ENCODE measurements at places on chromosomes 11 and 22.
A peak's percentile ranks its signal among the peaks of the same experiment; 100 is the strongest.

- no peak for DNase-seq
Observed at GRCh38 chr11:126024123-126024522, 38.5 kb downstream of the CDON start.

DNA sequence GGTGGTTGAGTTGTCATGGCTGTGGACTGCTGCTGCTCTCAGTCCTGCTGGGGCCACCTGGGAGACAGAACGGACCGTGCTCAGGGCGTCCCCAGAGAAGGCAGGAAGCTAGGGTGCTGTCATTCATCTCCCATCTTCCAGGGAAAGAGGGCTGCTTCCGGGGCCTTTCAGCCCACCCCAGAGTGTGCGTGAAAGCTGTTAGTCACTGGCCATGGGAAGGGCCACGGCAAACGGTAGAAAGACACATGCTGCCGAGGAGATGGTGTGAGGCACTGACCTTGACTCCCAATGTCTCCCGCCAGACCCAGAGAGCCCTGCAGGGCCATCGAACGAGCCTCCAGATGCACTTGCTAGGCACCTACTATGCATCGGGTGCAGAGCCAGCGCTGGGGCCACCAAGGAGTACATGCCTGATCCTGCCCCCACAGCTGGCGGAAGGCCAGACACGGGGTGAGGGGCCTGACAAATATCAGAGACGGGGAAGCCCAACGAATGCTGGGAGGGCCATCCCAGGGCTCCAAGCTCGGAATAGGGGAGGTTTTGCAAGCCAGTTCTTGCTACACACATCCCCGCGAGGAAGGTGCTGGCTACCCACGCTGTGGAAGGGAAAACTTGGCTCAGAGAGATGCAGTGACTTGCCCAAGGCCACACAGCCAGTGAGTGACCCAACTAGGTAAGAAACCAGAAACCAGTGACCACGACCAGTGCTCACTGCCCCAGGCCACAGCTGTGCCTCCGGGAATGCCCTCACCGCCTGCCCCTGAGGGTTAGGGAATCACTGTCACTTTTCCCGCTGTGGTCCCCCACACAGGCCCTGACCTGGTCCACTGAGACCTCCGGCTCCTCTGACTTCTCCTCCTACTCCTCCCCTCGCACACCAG, 10.1 kb downstream of the RAC2 start:
- no peak for DNase-seq

DNA sequence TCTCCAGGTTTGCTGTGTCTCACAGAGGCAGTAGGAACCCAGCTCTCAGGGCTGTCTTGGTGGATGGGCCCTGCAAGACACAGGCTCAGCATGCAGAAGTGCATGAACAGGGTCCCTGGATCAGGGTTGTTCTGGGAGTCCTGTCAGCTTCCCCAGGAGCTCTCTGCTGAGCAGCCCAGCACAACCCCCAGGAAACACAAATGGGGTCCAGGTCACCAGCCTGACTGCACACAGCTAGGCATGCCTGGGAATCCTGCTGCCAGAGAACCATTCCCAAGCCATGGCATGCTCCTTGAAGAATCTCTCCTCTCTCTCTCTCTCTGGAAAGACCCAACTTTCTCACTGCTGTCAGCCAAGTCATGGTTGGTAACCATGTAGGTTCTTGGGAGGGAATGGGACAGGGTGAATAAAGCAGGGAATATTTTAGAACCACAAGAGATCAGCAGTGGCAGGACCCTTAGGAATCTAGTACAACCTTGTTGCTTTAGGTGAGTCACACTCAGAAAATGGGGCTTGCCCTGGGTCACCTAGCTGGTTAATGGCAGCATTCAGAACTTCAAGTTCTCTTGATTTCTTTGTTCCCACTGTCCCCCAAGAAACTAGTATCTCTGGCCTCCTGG, 21.4 kb downstream of the TUB start:
- no peak for DNase-seq

DNA sequence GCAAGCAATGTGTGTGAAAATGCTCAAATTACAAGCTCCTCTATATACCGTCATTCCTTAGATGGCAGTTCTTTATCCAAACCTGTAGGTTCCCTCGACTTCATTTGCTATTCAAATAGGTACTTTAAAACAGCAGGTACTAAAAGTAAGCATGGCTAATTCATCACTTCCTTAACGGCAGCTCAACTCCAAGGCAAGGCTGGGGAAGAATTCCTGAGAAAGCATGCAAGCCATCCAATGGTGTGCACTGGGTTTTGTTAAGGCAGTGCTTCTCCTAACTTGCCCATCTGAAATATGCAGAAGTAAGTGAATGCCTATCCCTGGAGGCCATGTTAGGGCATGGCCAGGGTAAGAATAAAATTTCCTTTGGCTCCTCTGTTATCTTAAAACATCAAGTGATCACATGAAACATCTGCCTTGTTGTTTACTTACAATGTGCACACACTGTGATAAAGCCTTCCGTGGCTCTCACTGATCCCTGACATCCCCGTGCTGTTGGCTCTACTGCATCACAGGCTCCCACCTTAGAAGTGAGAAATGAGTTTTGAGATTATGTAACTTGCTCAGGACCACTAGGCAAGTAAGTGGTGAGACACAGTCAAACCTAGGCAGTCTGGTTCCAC, 52.1 kb downstream of the SMCO4 start:
- no peak for DNase-seq

GRCh38 chr11:65713212-65713969, 1.3 kb downstream of the KAT5 start:
- DNase-seq = no peak

- peak; percentile 78 for DNase-seq
Observed at GRCh38 chr11:8709002-8709672, 26.5 kb downstream of the RPL27A start.

- DNase-seq = peak; percentile 51
Observed at GRCh38 chr11:45025716-45026492, 75.2 kb upstream of the TP53I11 start.

- DNase-seq = no peak
Observed at GRCh38 chr11:123328281-123328867, 101.7 kb upstream of the GRAMD1B start.

GRCh38 chr11:34124885-34125668, 19.6 kb downstream of the NAT10 start:
- DNase-seq = no peak

DNA sequence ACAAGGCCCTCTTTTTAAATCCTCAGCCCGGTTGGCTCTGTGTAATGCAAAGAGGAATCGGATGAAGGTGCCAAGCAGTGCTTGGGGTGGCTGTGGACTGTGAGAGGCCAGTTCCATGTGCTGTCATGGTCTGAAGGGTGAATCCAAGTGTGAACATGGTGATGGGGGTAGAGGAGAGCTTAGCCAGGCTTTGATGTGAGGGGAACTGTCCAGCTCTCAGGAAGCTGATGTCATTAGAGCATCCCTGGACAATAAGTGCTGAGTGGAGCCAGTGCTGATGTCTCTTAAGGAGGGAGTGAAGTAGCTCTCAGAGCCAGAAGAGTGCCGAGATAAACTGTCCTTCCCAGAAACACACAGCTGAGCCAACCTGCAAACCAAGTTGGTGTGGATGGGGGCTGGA, 53.6 kb downstream of the NAV2 start:
- DNase-seq = peak; percentile 47

GRCh38 chr11:120759046-120759445, 247.5 kb downstream of the GRIK4 start:
- DNase-seq = no peak

Data from M059J (cell line).